ENCODE measurements at places on chromosomes 13 and 19.

DNA sequence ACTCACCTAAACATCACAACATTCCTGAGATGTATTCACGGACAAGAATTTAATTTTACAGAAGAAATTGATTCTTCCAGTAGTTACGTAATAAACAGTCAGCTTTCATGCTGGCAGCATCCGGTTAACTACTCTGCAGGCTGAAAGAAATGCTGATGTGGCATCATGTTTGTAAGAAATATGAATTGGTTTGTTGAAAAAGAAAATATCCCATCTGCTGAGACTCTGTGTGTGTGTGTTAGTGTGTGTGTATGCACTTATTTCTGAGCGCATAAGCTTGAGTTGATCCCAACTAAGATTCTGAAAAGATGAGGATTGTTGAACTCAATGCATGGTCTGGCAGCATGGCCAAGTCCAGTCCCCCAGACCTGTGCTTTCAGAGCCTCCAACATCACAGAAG is 74.3 kb upstream of the FAM216B start:
- DNase-seq: no peak

DNA sequence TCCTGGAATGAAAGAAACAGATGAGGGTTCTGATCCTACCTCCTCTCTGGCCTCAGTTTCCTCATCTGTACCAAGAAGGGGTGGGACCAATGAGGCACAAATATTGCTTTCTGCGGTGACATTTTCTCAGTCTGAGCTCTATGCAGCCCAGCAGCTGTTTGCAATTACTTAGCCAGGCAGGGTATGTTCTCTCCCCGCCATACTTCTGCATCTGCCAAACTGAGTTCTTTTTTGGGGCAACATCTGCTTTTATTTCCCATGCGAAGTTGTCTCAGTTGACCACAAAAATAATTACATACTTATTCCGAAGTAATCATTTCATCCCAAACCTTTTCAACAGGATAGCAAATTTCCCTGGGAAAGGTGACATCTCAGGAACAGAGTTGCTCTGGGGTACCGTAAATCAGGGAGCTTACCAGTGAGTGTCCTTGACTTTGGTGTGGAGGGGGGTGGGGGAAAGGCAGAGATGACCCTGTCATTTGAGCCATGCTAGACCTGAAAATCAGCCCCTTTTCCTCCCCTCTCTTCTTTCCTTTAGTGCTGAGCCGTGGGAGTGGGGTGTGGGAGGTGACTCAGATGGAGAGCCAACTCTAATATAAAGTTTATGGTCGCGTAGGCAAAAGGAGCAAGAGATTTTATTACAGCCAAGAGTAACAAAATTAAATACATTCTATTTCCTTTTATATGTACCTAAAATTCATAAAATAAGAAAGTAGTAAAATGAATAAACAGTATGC is 165.7 kb upstream of the KL start:
- DNase-seq: no peak

DNA sequence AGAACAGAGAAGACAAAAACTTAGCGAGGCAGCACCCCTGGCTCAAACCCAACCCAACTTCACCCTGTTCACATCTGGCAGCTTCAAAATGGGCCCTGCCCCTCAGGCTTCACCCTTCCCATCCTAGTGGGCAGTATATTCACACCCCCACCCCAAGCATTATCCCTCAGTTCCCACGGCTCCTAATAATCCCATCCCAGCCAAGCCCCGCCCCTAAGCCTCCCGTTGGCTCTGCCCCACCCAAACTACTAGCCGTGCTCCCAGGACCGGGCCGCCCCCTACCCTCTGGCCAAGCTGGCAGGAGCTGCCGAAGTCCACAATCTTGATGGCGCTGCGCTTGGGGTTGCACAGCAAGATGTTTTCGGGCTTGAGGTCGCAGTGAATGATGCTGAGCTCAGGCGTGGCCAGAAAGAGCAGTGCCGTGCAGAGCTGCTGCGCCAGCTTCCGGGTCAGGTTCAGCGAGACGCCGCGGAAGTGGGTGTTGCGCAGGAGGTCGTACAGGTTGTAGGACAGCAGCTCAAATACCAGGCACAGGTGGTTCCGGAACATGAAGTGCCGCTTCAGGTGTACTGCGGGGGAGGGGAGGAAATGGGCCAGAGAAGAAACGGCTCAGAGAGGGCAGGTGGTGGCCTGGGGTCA is 5.8 kb downstream of the DYRK1B start:
- DNase-seq: no peak

- no peak for DNase-seq
Observed at GRCh38 chr19:13942023-13942684, 3.9 kb upstream of the PODNL1 start.

DNA sequence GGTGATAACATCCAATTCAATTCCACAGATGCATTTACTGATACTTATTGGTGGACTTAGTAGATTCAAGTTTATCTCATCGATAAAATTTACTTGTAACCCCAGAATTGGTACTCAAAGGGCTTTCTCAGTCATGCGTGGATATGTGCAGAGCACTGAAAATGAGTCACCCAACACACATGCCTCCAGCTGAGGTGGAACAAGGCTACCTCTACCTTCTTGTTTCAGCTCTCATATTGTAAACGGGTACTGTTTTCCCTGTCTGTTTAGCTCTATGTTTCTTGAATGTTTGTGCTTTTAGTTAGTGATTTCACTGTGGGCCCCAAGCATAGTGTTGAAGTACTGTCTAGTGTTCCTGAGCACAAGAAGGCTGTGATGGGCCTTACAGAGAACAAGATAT is 1.5 kb downstream of the LRRC63 start:
- no peak for DNase-seq

GRCh38 chr19:17091758-17092333 is 16.3 kb downstream of the MYO9B start:
- peak; percentile 57 for DNase-seq

GRCh38 chr19:892243-892893 is 619 bp downstream of the MED16 start:
- no peak for DNase-seq

- DNase-seq: no peak
Observed at GRCh38 chr19:18675779-18676178, 7.7 kb upstream of the CRTC1 start.

- DNase-seq: no peak
Observed at GRCh38 chr13:94419925-94420305, 59.6 kb downstream of the DCT start.

- peak; percentile 33 for DNase-seq
Observed at GRCh38 chr13:23159205-23159759, 21.5 kb upstream of the SGCG start.

DNA sequence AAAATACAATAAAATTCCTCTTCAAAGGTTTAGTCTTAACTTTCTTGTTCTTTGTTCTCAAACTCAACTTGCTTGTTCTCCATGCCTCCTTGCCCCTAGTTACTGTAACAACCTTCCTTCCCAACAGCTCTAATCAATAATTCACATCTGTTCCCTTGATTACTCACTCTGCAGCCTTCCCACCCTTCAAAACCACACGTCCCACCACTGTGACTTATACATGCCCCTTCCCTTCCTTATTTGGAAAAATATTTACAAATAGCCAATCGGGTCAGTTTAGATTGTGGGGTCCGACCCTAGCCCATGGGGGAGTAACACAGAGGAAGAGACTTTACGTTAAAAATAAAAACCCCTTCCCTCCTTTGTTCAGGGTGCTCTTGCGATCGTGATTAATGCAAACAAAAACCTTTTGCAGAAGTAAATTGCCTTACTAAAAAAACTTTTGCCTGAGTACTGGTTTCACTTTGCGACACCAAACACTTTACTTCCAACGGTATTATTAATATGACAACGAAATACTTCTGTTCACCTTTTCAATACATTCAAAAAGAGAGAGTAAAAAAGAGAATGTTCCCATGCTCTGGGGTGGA is 512 bp upstream of the ZNF93 start:
- no peak for DNase-seq

DNA sequence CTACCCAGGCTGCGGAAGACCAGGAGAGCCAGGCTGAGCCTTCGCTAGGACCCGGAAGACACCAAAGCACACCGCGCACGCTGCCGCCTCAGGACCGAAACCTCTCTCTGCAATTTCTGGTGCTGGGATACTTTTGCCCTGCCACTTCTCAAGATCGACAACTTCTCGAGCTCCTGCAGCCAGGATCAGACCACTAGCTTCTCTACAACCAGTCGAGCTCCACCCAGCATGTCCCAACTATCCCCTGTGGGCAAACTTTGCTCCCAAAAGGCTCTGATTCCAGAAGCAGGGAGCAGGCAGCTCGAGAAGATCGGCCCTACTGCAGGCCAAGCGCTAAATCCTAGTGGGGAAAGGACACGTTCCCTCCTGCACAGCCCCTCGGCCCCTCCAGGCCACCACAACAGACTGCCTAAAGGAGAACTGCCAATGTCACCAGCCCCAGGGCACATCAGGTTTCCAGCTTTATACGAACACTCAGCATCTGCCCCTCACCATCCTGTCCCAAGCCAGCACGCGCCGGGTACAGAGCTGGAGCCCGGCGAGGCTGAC is 979 bp downstream of the AKAP8 start:
- DNase-seq: peak; percentile 45

GRCh38 chr19:10713317-10713716 is 4.6 kb upstream of the DNM2 start:
- no peak for DNase-seq

DNA sequence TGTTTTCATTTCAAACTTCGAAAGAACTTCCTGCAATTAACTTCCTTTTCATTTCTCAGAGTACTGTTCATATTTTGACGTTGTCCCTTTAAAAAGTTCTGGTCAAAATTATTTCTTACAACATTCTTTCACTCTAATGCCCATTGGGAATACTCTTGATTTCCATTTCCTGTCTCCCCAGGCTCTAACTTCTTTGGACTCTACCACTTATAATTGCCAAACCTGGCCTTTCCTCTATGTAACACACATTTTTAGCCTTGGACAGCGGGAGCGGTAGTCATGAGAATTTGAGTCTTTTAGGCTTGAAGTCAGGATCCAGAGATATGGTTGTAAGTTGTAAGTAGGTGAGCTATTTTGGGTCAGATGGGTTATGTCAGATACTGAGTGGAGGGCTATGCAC is 163.5 kb upstream of the SPRY2 start:
- DNase-seq: no peak

DNA sequence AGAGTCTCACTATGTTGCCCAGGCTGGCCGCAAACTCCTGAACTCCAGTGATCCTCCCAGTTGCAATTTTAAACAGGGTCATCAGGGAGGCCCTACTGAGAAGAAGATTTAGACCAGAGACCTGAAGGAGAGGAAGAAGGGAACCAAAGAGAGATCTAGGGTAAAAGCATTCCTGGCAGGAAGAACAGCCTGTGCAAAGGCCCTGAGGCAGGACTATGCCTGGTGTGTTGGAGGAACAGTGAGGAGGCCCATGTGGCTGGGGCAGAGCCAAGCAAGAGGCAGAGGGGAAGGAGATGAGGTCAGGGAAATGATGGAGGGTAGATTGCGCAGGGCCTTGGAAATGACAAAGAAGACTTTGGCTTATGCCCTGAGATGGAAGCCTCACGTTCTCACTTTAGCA is 34.5 kb downstream of the TINCR start:
- DNase-seq: no peak

GRCh38 chr19:52533901-52534300 is 6.4 kb downstream of the ZNF808 start:
- DNase-seq: peak; percentile 33

DNA sequence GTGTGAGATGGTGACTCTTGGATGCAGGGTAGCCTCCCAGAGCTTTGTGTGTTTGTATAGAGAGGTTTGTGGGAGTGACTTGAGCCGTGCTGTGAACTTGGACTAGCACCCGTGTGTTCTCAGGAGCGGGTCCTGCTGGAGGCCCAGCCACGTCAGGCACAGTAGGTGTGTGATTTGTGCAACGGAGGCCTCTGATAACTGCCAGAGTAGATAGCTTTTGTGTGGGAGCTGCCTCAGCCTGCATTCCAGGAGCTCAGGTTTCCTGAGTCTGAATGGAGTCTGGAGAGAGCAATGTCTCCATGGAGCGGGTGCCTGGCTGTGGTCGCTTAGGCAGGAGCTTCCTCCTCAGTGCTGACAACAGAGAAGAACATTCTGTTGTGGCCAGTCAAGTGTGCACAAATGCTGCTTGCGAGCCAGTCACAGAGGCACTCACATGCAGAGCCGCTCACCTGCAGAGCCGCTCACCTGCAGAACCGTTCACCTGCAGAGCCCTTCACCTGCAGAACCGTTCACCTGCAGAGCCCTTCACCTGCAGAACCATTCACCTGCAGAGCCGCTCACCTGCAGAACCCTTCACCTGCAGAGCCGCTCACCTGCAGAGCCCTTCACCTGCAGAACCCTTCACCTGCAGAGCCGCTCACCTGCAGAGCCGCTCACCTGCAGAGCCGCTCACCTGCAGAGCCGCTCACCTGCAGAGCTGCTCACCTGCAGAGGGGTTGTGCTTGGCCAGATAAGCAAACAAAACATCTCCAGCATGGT is 32.6 kb downstream of the TFDP1 start:
- DNase-seq: no peak

Measured in left ventricle myocardium inferior (tissue), 1 donor.